ENCODE measurements at places on chromosomes 13 and 19.

GRCh38 chr13:75333103-75333502, 148.9 kb downstream of the TBC1D4 start:
- DNase-seq, result no peak

DNA sequence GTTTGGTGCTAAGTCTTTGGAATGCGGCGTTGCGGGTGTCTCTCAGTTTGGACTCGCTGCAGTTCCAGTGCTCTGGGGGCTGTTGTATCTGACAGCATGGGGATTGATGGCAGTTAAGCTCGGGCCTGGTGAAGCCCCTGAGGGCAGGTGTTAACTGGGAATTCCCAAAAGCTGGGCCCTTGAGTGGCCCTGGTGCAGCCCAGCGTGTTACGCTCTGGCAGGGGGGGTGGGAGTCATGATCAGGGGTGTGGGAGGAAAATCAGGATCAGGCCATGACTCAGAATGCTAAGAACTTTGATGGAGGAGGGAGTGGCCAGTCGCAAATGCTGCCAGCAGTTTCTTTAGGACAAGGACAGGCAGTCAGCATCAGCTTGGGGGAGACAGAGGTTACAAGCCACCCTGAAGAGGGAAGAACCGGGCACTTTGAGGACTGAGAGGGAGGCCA, 19.6 kb downstream of the AP2A1 start:
- no peak for DNase-seq

- DNase-seq, result no peak
These were observed 6.6 kb downstream of the RAB3D start for GRCh38 chr19:11332822-11333221.

- DNase-seq, result no peak
These were observed 31.8 kb downstream of the TFDP1 start for GRCh38 chr13:113616281-113616906.

GRCh38 chr19:4066682-4067395, at the start of gene ZBTB7A:
Gene ZBTB7A (minus strand): TSS chr19:4066899. CDS start chr19:4055232, 11,667 bp downstream.
- no peak for DNase-seq

GRCh38 chr13:106561551-106562170, 6.3 kb downstream of the ARGLU1 start:
- DNase-seq, result peak; percentile 41

DNA sequence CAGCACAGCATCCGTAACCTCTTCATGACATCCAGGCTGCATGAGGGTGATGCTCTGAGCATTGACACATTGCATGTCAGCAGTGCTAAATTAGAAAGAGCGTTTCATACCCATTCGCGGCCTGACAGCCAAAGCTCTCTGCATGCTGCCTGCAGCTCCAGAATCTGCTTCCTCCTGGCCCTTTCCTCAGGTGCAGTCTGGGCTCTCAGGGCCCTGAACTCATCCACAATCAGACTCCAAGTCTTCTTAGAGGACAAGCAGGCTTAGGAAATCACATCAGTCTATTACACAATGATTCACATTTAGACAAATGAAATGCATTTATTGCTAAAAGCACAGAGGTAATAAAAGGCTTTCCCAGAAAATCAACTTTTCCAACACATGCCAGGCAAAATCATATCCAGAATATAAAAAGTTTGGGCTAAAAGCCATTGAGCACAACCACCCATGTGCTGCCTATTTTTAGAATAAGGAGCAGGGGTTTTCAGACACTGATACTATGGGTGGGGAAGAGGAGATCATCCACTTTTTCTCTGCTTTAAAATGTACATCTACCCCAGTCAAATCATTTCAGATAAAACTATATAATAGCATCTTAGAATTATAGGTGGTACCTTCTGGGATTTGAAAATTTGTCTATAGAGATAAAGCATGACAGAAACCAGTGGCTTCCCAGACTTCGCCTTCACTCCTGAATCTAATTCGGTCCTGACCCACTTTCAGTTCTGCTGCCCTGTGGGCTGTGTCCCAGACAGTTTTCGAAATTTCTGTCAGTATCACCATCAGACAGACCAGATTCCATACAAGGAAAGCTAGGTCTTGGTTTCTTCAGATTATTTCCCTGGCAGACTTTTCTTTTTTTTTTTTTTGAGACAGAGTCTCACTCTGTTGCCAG, 109.3 kb downstream of the COL4A2 start:
- no peak for DNase-seq

DNA sequence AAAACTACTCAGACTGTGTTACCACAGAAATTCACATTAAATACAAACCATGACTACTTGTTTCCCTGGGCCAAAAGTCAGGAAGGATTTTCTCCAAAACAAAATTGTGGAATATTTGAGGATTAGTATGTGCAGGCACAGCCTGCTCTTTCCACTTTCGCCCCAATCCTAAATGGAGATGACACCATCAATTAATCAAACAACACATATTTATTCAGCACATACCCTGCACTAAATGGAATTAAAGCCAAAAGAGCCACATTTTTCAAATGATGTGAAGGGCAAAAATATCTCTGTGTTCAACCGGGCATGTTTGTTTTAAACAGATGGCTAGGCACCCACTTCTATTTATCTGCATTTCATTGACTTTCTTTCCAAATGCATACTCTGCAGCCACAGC, 523.1 kb downstream of the DCT start:
- DNase-seq, result no peak

DNA sequence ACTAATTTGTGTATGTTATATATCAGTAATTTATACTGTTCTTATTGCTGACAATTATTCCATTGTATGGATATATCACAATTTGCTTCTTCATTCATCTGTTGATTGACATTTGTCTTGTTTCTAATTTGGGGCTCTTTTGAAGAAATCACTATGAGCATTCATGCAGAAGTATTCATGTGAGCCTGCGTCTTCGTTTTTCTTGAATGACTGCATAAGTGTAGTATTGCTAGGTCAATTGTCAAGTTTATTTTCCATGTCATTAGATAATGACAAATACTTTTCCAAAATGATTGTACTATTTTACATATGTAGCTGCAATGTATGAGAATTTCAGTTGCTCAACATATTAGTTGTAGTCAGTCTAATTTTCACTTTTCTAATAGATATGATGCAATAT, 1796.9 kb downstream of the SLITRK5 start:
- DNase-seq, result no peak

DNA sequence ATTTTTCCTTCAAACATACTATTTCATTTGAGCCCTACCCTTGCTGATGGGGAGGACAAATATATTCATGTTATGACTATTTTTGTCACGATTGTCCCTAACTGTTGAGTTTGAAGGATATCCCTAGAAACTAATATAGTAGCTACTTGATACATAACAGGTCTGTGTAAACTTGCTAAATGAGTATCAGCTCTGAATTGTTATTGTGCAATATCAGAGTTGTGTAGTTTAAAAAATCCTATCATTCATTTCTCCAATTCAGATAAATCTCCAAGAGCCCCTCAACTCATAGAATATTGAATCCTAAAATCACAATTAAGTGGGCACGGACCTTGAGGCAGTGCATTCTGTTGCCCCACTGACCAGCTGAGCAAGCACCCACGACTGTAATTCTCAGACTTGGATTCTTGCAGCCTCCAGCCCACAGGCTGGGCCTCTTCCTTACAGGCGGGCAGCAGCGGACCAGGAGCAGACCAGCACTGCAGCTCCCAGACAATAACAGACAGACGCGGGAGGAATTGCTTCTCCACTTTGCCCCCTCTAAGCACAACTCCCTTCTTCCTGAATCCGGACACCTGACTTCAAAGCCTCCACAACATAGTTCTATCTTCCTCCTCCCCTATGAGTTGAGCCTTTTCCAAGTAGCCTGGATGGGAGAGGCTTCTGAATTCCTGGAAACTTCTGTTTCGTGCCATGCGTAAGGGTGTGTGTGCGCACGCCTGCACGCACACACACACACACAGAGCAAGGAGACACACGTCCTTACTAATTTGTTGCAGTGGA, 337.6 kb upstream of the ARGLU1 start:
- DNase-seq, result no peak

- no peak for DNase-seq
These were observed 26.2 kb downstream of the ELF1 start for GRCh38 chr13:40992678-40993518.

DNA sequence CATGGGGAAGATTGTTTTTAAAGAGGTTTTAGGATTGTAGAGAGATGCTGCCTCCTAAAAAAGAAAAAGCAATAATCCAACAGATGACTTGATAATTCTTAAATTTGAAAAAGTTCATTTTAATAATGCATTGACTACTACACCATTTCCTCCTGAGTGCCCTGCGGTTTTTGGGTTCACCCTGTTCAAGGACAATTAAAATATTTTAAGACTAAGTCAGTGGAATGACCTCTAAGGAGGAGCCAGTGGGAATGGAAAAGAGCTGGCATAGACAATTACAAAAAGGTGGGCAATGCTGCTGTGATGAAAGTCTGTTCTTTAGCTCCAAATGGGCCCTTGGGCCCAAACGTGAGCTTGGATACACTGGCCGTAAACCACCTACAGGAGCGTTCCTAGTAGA, 217.8 kb downstream of the LHFPL6 start:
- DNase-seq, result no peak

GRCh38 chr13:109198585-109198984, 569.2 kb downstream of the MYO16 start:
- DNase-seq, result no peak

GRCh38 chr13:39016787-39017186, 21.1 kb downstream of the PROSER1 start:
- no peak for DNase-seq

DNA sequence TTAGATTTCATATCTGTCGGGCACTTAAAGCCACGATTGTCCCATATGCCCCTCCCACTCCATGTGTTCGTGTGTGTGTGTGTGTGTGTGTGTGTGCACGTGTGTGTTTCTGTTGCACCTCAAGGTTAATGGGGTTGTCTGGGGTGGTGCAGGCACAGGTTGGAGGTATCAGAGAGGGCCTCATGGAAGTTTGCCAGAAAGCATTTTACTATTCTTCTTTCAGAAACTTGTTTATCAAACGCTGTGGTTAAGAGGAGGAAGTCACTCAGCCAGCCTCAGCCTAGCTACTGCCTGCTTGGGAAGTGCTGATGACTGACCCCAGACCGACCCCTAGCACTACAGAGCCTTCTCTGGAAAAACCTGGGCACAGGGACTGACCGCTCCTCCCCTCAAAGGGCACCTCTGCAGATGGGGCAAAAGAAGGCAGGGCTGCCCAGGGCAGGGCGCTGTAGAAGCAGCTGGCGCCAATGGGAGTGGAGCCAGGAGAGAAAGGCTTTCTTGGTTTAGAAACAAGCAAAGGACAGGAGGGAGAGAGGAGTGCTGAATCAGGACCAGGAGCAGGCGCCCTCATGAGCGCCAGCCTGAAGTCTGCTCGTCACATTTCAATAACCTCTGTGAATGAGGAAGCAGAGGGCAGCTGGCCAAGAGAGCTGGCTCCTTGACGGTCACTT, 3.9 kb downstream of the SIAH3 start:
- DNase-seq, result no peak

DNA sequence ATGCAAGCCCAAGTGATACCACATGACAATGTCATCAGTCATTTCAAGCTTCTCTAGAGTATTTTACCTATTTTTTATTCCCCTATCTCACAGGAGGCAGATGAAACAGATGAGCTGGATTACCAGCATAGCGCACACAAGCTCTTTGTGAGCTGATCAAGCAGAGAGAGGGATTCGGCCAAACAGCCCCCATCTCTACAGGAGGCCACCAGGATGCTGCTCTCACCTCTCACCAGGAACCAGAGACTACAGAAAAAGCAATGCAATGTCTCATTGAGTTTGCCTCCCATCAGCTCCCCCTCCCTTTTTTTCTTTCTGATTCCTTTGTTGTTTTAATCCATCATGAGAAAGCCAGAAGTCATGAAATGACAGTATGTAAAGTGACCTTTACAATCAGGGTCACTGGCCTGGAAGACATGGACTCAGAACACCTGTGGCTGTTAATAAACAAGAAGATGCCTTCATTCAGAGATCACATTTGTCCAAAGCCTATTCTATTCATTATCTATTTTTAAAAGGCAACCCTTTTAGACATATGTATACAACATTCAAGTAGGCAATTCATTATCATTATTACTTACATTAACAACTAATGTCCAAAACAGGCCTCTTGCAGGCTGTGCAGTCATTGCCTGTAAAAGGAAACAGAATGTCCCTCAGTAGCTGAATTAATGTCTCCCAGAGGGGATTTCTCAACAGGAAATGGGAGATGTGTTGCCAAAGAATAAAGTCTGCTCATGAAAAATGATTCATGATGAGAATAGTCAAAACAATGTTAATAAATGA, 656.6 kb downstream of the TBC1D4 start:
- no peak for DNase-seq

- peak; percentile 34 for DNase-seq
These were observed 1210.1 kb downstream of the DIAPH3 start for GRCh38 chr13:58953638-58954037.

Measured in GM12864 (cell line).